ENCODE measurements at places on chromosomes 4 and X.

- no peak for DNase-seq
Observed at GRCh38 chr4:26108054-26108453, 194.0 kb downstream of the SMIM20 start.

DNA sequence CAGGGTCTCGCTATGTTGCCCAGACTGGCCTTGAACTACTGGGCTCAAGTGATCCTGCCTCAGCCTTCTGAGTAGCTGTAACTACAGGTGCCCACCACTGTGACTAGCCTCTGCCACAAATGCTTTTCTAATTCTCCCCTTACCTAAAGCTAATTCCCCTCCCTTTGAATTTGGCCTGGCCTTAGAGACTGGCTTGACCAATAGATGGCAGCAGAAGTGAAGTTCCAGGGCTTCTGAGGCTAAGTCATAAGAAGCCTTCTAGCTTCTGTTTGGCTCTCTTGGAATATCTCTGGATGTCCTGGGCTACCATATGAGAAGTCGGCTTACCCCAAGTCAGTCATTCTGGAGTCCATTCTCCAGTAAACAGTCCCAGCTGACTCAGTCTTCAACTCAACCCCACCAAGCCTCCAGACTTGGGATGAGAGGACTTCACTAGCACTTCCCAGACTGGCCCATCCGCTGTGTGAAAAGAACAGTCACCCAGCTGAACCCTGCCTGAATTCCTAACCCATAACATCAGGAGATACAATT lies 61.0 kb downstream of the HPRT1 start:
- peak; percentile 81 for DNase-seq

- peak; percentile 60 for DNase-seq
Observed at GRCh38 chr4:124745985-124746801, 33.7 kb upstream of the ANKRD50 start.

- DNase-seq = peak; percentile 62
Observed at GRCh38 chr4:145679991-145680455, at the start of gene C4orf51. TSS of gene C4orf51 (plus strand) at chr4:145680146. CDS start at chr4:145680204, 58 bp downstream.

- DNase-seq = no peak
Observed at GRCh38 chr4:94671113-94671512, 86.6 kb upstream of the BMPR1B start.

DNA sequence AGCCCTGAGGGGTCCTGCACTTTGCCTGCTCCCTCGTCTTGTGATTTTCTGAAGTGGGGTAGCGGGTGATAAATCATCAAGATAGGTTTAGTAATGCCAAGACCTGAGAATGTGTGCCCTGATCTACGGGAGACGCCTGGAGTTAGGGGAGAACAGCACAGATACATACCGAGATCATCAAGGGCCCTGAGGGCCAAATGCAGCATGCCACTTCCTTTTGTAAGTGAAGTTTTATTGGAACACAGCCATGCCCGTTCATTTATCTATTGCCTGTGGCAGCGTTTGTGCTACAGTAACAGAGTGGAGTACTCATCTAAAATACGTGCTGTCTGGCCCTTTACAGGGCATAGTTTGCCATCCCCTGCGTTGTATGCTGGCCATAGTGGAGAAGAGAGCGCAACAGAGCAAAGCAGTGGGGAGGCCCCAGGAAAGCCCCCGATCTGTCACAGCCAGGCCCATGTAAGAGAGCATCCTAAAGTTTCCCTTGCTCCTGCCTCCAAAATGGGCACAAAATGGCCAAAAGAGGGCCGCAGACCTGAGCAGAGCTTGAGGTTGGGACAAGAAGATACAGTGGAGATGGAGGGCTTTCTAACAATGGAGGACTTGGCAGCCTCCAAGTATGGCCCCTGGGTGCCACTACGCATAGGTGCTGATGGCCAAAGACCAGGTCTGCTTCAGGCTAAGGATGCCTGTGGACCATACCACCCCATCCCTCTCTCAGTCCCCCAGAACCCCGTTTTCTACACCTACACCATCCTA lies 167.0 kb downstream of the SMIM20 start:
- no peak for DNase-seq

- no peak for DNase-seq
Observed at GRCh38 chr4:79338148-79338547, 12.3 kb upstream of the NAA11 start.

DNA sequence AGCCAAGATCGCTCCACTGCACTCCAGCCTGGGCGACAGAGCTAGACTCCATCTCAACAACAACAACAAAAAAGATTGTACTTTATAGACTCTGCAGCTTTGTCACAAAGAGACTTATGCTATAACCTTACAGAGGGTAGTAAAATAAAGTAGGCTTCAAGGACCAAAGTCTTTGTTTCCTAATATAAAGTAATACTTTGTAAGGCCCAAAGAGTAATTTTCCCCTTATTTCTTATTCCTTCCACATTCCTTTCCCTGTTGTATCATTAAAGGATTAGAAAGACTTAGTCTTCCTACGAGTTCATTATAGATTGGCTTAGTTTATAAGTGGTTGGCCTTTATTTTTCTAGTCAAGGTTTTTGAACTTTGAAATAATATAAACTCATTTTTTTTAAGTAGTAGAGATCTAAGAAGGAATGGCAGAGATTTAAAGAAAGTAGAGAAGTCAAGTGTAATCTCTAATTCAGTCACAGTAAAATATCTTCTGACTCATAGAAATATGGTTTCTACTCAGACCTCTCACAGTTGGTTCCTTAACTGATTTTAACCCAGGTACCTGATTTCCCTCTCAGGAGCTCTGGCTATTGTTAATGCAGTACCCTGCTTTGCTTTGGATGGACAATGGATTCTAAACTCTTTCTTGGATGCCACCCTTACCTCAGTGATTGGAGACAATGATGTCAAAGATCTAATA lies 26.2 kb downstream of the YY2 start:
- no peak for DNase-seq

DNA sequence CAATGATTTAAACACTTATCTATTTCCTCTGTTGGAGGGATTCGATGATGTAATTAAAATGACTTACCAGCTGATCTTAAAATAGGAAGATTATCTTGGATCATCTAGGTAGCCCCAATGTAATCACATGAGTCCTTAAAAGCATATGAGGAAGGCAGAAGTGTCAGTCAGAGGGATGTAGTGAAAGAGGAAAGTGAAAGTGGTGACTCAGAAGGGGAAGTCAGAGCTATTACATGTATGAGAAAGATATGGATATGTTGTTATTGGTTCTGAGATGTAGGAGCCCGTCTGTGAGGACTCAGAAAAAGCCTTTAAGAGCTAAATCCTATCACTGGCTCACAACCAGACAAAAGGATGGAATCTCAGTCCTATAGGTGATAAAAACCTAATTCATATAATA lies 456.4 kb downstream of the DACH2 start:
- DNase-seq = no peak

DNA sequence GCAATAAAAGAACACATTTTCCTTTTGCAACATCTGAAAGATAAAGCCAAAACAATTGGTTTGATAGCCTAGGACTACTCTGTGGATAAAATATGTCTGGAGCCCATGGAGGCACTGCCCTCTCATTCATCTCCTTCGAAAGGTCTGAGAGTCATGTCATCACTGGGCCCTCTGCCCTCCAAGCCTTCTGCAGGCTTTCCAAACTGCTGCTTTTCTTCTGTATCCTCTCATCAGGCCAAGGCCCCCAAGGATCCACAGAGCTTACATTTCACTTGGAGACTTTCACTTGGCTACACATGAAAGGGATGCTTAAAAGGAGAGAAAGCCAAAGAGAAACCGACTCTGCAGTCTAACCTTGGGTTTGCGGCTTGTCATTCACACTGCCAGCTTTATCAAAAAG lies 109.9 kb downstream of the SH3RF1 start:
- peak; percentile 58 for DNase-seq

GRCh38 chrX:8010105-8010504 lies 82.9 kb upstream of the PNPLA4 start:
- DNase-seq = no peak

GRCh38 chrX:40467454-40467853 lies 113.3 kb upstream of the ATP6AP2 start:
- no peak for DNase-seq

DNA sequence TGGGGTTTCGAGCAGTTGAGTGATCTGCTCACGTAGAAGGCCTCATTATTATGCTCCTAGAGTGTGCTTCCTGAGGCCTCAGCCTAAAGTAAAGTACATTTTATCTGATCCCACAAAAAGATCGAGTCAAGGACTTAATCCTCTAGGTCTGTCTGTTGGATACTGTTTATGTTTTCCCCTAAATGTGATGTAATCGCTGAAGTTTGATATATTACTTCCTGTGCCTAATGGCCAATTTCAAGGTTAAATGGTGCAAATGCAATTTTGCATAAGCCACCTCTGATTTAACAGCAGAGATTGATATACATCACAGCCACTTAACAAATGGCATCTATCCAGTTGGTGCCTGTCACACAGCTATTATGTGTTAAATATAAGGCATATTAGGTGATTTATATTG lies 19.4 kb upstream of the SERTM2 start:
- no peak for DNase-seq

- no peak for DNase-seq
Observed at GRCh38 chr4:121479808-121480207, 99.0 kb upstream of the QRFPR start.

DNA sequence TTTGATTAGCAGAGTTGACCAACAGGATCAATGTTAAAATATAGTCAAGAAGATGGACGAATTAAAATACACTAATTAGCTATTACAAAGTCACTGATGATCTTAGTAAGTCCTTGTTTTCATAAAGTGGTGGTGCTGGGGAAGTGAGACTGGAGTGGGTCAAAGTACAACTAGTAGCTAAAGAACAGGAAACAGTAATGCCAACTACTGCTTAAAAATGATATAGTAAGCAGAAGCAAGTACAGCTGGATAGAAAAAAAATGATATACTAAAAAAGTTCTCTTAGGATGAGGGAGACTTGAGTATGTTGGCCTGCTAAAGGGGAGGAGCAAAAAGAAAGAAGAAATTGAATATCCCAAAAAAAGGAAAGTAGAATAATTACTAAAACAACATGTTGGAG lies 580.8 kb upstream of the FTHL17 start:
- DNase-seq = no peak

GRCh38 chr4:79209822-79210635 lies 115.8 kb downstream of the NAA11 start:
- peak; percentile 53 for DNase-seq

GRCh38 chrX:11113731-11114130 lies 2.6 kb downstream of the HCCS start:
- peak; percentile 16 for DNase-seq

DNA sequence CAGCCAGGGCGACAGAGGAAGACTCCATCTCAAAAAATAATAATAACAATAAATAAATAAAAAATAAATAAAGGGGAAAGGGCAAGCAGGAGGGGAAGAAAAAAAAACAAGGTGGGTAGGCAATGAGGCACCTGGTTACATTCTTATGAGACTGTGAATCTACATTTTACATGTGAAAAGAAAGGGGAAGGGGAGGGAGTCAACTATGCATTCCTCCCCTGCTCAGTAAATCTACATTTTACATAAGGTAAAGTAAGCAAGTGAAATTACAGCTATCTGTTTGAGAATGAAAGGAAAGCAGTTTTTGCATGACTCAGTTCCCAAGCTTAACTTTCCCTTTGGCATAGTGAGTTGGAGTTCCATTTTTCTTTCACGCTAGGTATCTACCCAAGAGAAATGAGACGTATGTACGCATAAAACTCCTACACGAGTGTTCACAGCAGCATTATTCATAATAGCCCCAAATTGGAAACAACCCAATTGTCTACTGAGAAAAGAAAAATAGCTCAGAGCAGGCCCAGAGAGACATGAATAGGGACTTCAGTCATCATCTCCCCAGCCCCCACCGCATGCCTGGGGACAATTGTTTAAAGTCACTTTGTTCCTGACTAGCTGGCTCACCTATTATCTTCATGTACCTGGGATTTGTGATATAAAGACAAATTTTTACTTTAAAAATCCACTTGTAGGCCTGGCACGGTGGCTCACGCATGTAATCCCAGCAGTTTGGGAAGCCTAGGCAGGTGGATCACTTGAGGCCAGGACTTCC lies 52.4 kb downstream of the DDX3X start:
- DNase-seq = peak; percentile 32

DNA sequence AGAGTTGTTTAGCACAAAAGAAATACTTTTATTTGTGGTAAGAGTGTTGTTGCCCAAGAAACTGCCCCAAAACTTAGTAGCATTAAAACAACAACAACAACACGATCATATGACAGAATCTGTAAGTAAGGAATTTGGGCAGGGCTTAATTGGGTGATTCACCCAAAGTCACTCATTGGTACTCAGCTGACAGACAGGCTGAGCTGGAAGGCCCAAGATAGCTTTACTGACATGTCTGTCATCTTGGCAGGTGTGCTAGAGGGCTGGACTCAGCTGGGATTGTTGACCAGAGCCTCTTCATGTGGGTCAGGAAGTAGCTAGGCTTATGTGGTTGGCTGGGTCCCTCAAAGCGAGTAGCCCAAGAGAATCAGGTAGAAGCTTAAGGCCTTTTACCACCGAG lies 52.3 kb downstream of the KIAA0232 start:
- peak; percentile 57 for DNase-seq

DNA sequence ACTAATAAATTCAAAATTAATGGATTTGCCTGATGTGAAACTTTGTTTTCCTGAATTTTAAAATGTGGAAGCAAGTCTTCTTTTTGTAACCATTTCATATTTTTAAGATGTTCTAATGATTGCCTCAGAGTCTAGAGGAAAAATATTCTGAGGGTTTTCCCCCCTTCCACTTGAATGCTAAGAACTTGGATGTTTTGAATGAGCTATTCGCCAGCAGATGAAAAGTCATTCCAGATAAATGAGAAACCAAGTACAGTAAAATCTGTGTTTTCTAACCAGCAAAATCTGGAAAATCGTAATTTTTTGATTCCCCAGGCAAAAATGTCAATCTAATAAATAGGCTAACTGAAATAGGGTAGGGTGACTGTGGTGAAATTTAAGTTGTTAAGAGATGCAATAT lies 45.6 kb downstream of the SLIT2 start:
- DNase-seq = peak; percentile 24

- DNase-seq = no peak
Observed at GRCh38 chr4:24655971-24656370, 71.6 kb upstream of the DHX15 start.

GRCh38 chrX:66632473-66632872 lies 6.4 kb downstream of the EDA2R start:
- peak; percentile 67 for DNase-seq

GRCh38 chr4:169902658-169903345 lies 123.4 kb downstream of the MFAP3L start:
- DNase-seq = no peak

GRCh38 chrX:51456814-51457213 lies 39.6 kb downstream of the NUDT11 start:
- DNase-seq = peak; percentile 0

- peak; percentile 92 for DNase-seq
Observed at GRCh38 chr4:168480931-168481611, 779 bp upstream of the DDX60L start.
